ENCODE measurements at places on chromosomes 6 and 20. TPM values are rescaled to one million over a fixed set of nuclear protein-coding genes. Genes with fewer than 3 reads are reported as not detected.

GRCh38 chr20:60372275-60372674 is 414.1 kb downstream of the CDH26 start:
- DNase-seq: no peak

DNA sequence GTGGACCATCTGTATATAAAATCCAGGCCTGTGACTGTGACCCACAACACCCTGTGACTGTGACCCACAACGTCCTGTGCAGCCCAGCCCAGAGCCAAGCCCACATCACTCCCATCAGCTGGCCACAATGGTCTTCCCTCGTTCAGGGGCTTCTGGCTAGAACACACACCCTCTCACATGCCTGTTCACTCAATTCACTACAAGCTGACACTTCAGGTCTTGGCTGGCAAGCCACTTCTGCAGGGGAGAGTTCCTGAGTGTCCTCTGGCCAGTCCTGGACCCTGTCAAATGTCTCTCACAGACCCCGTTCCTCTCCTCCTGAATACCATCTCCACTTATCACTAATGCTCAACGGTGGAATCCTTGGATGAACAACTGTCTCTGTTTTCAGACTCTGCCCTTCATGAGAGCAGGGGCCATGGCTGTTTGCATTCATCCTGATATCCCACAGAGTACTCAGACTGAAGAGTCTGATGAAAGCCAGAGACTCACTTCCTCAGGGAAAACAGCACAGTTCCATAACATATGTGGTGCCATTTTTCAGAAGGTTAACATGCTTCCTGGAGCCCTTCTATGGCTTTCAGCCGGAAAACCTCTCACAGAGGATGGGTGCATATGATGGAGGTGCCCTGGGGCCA is 56.0 kb downstream of the MYH7B start:
- DNase-seq: no peak

DNA sequence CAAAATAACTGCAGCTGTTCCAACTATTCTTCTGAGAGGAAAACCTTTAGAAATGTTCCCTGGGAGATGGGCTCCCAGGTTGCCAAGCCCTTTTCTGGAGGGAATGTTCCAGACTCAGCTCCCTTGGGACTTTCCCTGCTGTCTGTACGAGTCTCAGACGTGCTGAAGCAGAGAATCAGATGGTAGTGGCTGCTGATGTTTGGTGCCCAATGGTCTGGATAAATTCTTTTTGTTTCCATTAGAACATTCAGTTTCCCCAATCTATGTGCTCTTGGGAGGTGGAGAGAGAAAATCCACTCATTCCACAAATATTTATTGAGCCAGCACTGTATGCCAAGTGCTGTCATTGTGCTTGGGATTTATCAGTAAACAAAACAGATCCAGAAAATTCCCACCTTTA is 40.0 kb downstream of the SNHG17 start:
- DNase-seq: no peak

DNA sequence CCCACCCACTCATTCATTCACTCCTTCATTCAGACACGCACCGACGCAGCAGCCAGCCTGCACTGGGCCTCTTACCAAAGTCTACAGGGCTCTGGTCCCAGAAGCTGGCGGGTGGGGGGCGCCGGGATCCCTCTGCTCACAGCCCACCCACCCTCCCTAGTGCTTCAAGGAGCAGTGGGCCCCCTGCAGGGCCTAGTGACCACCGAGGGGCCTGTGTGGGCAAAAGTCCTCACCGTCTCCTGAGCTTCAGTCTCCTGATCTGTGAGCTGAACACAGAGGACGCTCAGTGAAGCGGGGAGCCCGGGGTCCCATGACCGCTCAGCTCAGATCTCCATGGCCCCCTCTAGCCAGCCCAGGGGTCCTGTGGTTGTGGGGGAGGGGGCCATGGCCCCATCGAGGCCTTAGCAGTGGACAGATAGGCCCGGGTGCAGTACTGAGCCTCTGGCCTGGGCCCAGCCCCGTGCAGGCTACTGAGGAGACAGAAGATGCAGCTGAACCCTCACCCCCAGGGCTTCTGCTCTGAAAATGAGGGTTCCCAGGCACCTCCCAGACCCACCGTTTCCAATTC is 33.4 kb upstream of the MRGBP start:
- no peak for DNase-seq

CD109 gene
- 4.1 TPM for polyA plus RNA-seq

All from spinal cord (tissue), 10 donors.